ENCODE measurements at places on chromosomes 16 and 17. TPM values are rescaled to one million over a fixed set of nuclear protein-coding genes. Genes with fewer than 3 reads are reported as not detected.

The PRAC1 gene
- not detected for total RNA-seq

The CCL13 gene
- total RNA-seq = not detected

DNA sequence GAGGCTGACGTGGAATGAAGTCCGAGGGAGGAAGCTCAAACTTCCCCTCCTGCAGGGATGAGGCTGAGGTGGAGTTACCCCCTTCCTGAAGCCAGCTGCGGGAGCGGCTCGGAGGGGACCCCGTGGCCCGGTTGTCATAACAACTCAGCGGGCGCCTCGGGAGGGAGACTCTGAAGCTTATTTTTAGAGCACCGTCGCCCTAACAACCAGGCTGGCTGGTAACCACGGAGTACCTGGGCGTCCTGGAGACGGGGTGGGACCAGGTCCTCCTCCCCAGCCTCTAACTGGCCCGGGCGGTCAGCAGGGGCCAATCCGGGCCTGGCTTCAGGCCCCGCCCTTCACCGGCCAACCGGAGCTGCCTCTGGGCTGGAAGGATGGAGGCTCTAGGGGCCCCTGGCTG lies 27.7 kb downstream of the NECAB2 start:
- DNase-seq = no peak

- DNase-seq = no peak
Measured at GRCh38 chr16:75921281-75921680, 195.0 kb upstream of the CPHXL start.

- DNase-seq = no peak
Measured at GRCh38 chr17:13542636-13543035, 59.1 kb downstream of the HS3ST3A1 start.

DNA sequence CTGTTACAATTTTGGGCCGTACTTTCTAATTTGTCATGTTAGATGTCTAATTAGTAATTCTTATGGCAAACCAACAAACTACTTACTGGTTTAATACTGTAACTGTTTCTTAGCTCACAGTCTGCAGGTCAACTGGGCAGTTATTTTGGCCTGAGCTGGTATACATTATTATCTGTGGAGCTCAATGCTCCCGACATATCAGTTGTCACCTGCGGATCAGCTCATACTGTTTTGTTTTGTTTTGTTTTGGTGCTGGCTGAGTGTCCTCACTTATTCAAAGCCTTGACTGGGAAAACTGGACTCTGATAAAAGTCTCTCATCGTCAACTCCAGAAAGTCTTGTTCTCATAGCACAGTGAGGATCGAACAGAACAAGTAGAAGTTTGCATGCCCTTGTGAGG lies 1060.6 kb upstream of the CDH8 start:
- DNase-seq = no peak

DNA sequence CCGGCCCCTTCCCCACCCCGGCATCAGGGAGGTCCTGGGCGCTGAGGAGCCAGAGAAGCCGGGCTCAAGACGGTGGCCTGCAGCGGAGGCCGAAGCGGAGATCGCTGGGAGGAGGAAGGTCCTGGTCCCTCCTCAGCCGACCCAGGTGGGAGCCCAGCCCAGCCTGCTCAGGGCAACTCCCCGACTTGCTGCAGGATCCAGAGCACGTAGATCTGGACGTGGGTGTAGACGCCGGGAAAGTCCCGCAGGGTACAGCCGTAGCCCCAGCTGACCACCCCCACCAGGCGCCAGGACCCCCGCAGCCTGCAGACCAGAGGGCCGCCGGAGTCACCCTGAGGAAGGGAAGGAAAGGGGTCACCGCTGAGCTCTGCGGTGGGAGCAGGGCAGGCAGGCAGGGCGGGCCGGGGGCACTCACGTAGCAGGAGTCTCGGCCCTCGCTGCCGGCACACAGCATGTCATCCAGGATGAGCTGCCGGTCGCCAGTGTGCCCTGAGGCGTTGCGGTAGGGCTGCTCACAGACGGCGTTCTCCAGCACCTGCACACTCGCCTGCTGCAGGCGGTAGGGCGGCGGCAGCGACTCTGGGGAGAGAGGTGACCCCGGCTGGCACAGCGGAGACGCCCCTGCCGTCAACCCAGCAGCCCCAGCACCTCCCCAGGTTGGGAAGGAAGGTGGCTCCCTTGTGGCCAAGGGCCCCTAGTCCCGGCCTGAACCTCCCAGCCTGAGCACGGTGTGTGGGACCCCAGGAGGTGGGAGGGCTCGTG lies 5.4 kb downstream of the TPSD1 start:
- no peak for DNase-seq

DNA sequence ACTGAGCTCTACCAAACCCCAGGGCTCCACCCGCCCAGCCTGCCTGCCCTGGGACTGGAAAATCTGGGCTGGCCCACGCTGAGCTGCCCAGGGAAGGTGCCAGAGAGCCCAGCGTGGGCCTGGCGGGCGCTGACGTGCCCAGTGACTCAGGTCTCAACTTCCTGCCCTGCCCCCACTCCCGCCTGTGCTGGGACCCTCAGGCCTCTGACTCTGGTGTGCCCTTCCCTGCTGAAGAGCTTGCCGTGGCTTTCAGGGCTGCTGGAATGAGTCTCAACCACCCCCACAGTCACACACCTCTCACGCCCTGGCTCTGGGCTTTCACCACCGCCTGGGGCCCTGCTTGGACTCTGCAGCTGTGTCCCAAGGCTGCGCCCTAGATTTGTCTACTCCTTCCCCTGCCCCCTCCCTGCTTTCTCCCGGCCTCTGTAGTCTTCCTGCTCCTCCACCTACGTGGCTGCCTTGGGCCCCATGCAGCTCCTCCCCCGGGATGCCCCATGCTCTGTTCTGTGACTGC lies 10.4 kb downstream of the LLGL1 start:
- DNase-seq = peak; percentile 37

DNA sequence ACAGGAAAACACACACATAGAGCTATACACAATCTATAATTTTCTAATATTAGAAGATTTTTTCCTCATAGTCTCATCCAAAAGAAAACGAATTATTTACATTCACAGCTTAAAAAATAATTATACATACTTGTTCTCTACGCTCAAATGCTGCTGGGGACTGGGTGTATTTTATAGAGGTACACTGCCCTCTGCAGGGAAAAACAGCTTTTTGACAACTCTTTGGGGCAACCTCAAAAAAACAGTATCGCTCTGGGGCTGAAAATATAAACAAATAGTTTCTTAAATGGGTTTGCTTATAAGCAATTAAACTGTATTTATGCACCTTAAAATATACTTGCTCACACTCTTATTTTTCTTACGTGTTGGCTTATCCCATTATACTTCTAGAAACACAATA lies 261.8 kb upstream of the PSMD7 start:
- peak; percentile 20 for DNase-seq

DNA sequence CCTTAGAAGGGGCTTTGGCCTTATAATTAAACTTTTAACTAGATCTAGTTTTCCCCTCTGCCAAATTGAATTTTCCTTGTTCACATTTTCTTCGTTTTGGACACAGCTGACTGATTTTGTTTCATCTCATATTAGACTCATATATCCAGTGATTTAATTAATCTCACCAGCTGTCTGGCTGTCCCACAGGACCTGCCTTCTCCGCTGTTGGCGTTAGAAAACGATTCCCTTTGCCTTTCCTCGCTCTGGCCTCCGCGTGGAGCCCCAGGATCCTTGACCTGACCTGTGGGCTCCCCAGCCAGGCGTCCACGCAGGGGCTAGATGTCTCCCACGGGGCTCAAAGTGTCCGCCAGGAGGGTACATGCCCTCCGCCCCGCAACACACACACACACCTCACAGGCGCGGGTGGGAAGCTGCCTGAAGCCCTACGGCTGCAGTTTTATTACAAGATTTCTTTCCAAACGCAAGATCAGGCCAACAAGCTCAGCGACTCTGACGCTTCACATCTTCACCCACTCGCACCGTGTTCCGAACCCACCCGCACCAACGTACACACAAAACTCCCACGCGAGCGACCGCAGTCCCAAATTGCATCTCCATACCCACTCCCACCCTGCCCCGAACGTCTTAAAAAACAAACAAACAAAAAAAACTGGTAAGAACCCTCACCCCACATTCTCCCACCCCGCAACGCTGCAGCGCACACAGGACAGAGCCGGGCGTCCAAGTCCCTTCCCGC lies 1.1 kb downstream of the RPRML start:
- DNase-seq = no peak

DNA sequence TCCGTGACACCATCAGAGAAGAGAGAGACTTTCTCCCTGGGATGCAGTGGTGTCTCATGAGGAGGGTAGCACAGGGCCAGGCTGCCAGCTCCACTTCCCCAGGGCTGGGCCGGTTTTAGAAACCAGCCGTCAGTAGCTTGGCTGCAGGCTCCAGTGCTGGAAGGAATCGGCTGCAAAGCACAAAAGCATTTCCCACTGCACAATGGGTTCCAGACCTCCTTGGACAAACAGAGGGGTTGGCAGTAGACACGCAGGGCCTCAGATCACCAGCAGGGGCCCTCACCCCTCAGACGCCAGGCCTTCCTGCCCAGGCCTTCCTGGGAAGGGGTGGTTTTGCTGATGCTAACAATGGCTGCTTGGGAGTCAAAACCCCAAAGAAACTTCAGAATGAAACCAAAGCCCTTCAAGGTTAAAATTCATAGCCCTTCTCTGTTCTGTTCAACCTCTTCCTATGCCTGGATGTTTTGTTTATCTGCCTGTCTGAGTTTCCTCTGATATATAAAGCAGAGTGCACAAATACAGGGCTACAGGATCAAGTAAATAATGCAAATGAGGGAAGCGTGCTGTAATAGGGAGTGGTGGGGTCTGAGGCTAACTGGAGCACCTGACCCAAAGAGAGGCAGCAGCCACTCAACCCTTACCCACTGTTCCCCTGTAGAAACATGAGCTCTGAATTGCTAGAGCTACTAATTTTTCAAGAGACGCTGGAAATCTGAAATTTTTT lies 26.2 kb downstream of the TEKT5 start:
- DNase-seq = no peak

DNA sequence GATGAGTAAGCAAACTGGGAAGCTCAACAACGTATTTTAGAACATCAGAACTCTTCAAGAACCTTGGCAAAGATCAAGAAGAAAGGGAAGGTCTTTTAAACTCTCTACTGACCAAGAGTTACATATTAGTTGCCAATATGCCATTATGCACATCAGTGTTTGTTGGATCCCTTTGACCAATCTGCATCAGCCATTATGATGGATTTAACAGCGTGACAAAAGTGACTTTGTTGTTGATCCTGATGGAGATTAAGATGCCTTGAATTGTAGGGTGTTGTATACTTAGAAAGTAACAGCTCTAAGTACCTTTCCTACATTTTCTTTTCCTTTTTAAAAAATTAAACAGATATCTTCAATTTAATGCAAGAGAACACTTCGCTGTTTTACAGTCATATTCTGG lies 108.5 kb downstream of the CA4 start:
- DNase-seq = no peak

DNA sequence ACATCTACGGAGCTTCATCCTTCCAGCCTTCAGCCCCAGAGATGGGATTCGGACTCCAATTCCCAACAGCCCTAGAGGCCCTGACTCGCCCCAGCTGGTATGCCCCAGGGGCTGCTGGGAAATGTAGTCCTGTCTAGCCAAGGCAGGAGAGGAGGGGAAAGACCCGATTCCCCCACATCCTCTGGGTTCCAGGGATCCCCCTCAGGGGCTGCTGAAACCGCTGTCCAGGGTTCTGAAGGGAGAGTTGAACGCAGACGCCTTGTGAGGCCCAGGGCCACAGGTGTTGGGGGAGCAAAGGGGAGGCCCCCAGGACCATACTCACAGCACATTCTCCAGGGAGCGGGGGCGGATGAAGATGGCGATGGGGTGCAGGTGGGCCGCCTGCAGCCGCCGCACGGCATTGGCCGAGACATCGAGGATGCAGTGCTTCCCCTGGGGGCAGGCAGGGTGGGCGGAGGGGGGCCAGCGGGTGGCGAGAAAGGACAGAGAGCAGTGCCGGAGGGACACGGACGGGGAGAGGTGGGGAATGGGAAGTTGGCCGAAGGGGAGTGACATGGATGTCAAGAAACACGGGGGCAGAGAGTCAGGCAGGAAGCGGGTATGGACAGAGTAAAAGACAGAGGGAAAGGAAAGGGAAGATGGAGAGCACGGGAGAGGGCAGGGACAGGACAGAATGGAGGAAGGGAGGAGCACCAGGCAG lies 12.6 kb upstream of the ASGR1 start:
- DNase-seq = no peak

DNA sequence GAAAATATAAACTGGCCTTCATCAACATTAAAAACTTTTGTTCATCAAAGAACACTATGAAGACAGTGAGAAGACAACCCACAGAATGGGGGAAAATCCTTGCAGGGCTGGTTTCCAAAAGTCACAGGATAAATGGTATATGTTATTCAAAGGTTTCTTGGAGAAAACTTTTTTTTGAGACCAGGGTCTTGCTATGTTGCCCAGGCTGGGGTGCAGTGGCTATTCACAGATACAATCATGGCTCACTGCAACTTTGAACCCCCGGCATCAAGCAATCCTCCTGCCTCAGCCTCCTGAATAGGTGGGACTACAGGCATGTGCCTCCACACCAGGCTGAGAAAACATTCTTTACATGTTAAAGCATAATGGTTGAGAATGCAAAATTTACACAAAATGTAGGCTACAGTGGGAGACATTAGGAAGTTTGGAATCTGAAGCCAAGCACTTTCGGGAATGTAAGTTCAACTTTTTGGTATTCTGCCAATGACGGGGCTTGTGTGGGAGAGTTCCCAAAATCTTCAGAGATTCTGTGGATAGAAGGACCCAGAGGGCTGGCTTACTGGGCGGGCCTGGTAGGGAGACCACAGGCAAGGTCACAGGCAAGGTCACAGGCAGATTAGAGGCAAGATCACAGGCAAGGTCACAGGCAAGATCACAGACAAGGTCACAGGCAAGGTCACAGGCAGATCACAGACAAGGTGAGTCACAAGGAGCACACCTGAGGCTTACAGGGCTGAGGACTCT lies 24.2 kb upstream of the ATP2A3 start:
- no peak for DNase-seq

- DNase-seq = no peak
Measured at GRCh38 chr17:80476877-80477646, 655 bp upstream of the NPTX1 start.
